Skeletal muscle cell (primary cell): ENCODE measurements at places on chromosomes 2 and 18.
A peak's percentile ranks its signal among the peaks of the same experiment; 100 is the strongest.

GRCh38 chr2:159595410-159596046, 20.8 kb downstream of the BAZ2B start:
- DNase-seq, result no peak

- no peak for DNase-seq
Measured at GRCh38 chr2:74430502-74430901, 9.0 kb downstream of the WDR54 start.

- DNase-seq, result no peak
Measured at GRCh38 chr2:216287251-216287650, 85.0 kb downstream of the MARCHF4 start.

GRCh38 chr2:140882671-140883620, 1247.9 kb downstream of the LRP1B start:
- no peak for DNase-seq

DNA sequence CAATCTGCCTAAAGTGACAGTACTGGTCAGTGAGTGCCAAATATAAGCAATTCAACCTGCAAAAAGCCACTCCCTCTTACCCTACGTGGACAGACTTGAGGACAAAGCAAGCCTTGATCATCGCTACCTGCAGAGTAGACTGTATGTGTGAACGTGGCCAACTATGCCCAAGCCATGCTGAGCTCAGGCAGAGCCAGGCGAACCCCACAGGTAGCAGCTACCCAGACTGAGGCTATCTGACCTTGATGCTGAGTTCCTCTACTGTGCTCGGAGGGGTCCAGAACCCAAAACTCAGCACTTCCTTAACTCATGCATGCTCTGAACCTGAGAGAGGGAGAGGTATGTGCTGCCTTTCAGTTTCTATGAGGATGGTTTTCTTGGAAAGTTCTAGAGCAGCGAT, 63.5 kb upstream of the TMEM200C start:
- no peak for DNase-seq

- DNase-seq, result no peak
Measured at GRCh38 chr2:220478305-220479058, 851.1 kb downstream of the SLC4A3 start.

DNA sequence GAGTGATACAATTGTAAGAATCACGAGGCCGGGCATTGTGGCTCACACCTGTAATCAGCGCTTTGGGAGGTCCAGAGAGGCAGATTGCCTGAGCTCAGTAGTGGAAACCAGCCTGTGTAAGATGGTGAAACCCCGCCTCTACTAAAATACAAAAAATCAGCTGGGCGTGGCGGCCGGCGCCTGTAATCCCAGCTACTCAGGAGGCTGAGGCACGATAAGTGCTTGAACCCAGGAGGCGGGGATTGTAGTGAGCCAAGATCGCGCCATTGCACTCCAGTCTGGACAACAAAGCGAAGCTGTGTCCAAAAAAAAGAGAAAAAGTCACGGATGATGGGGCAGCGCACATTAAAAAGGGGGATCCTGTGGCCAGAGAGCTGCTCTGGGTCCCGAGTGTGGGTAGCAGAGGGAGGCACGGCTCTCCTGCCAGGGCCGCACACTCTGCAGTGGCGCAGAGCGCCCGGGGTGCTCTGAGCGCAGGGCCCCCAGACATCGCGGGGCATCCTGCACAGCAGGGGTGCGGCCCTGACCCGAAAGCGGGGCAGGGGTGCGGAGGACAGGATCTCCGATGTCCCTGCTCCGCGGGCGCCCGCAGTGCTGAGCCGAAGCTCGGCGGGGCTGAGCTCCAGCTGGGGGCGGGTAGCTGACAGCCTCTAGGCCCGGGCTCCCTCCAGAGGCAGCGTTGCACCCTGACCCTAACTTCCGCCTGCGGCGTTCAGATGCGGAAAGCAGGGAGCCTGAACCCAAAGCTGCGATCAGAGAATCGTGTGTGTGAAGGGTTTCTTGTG, 30.4 kb upstream of the RAB6D start:
- no peak for DNase-seq

DNA sequence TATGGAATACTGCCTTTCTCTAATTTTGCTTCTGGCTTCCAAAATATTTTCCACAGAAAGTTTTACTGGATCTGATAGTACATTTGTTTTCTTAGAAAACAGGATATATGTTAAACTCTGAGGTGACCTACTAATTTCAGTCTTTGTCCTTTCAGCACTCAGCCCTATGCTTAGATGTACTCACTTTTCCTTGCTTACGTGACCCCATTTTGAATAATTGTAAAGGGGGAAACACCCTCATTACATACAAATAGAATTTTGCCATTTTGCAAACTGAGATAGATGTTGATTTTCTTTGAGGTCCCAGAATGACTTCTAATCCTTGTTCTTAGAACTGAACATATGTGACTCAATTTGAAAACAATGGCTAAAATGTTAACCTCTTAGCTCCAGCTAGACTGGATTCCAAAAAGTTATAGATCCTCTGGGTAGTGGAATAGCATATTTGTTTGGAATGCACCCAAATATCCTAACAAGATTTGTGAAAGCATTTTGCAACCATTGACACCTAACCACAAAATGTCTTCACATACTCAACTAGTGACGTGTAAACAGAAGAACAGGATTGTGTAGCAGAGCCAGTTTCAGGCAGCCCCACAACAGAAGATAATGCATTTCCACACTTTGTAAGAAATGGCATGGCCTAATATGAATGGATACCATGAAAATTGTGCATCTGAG, 44.8 kb upstream of the EHBP1 start:
- DNase-seq, result peak; percentile 97

DNA sequence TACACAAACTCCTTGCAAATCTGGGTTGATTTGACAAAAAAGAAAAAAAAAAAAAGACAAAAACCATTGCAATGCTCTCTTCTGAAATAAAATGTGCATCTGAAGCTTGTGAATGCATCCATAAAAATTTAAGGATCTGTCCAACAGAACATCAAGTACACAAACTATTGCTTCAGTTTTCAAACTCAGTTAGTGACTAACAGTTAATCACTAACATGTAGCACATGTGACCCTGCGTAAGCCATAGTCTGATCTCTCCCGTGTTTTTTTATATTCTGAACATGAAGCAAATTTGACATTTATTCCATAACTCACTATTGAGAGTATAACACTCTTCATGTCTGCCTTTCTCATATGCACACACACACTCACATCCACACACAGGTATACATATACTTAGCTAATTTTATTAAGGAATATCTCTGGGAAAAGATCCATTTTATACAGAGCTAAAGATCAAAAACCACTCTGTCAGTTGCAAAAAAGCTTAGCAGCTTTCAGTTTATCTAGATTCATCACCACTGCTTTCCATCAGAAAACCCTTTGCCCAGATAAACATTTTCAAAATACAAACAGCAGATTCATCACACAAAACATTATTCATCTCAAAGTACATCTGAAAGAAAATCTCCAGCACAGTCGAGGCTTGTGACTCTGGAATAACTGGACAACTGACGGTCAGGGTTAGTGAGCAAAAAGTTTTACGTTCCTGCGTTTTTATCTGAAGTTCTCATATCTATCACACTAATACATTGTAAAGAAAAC, 1000.4 kb upstream of the ACVR2A start:
- peak; percentile 36 for DNase-seq

DNA sequence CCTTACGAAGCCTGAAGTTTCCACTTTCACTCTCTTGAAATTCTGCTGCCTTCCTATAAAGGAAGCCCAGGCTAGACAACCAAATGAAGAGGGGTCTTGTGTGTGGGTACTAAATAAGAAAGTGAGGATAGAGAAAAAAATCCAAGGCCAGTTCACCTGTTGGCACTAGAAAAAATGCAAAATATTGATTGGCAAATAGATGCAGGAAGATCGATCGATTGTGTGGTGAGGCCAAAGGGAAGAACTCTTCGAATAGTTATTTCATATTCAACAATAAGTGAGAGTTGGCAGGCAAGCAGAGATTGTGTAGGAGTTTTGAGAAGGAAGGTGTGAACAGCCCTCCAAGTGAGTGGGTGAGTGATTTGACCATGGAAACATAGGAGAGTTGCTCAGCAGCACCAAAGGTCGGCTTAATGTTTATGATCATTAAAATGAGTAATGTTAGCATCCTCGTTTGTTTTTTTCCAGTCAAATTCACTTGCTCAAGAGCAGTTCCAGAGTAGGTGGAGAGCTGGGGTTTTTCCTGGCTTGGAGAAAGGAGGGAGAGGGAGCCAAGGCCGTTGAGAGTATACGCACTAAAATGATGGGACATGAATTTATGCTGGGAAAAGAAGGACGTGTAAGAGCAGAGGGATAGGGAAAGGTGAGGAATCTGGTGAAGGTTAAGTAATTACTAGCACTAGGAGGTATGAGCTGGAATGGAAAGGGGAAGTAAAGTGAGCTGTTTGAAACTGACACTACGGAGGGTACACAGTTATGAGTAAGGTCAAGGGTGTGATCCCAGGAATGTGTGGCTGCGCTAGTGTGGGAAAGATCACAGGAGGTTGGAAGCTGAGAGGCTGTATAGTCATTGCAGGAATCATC, 1.1 kb upstream of the NAPG start:
- no peak for DNase-seq

- DNase-seq, result no peak
Measured at GRCh38 chr18:50277942-50278341, 3.4 kb downstream of the MBD1 start.

GRCh38 chr2:207418419-207418818, 111.3 kb upstream of the CREB1 start:
- no peak for DNase-seq

- DNase-seq, result no peak
Measured at GRCh38 chr2:208556983-208557484, 150.4 kb downstream of the PTH2R start.

GRCh38 chr2:75518638-75519465, 41.9 kb downstream of the EVA1A start:
- DNase-seq, result no peak

GRCh38 chr2:20130821-20131645, 79.6 kb upstream of the LAPTM4A start:
- no peak for DNase-seq

DNA sequence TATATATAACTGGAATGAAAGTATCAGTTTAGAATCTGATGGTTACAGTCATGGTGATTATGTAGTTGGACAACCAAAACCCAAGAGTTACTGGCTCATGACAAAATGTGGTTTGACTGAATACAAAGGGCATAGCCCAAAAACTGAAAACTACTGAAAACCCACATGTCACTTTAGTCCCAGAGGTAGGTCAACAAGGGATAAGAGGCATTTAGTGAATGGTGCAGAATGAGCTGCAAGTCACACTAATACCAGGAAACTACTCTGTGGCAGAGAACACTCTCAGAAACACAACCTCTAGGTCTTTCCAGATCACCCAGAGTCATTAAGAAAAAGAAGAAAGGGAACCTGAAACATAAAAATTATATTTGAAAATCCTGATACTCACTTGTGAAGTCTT, 154.5 kb downstream of the AGPS start:
- DNase-seq, result no peak

DNA sequence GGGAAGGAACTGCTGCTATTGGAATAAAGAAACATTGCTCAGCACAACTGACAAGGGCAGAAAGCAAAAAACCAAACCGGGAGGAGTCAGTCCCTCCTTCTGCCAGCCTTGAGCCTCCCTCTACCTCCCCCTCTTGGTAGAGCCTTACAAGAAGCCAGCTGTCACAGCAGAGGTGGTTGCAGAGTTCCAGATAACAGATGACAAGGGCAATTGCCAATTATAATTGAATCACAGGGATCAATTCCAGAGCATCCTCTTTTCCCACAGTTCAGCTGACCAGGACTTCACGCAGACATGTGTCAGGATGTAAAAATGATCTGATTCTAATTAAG, 548.2 kb upstream of the LRRTM1 start:
- DNase-seq, result no peak

DNA sequence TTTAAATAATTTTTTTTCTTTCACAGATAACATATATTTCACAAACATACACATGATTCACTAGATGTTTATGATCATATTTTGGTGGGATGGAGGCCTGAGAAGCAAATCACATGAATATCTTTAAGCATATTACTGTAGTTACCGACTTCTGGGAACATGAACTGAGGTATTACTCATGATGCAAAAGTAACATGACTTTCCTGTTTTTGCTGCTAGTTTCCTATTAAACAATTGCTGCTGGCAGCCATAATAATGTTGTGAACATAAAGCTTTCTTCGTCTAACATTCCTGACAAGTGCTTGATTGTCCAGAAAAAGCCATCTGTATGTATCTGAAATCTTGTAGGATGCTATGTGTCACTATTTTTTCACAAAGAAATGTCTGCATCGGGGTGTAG, 145.4 kb downstream of the MTX2 start:
- no peak for DNase-seq

DNA sequence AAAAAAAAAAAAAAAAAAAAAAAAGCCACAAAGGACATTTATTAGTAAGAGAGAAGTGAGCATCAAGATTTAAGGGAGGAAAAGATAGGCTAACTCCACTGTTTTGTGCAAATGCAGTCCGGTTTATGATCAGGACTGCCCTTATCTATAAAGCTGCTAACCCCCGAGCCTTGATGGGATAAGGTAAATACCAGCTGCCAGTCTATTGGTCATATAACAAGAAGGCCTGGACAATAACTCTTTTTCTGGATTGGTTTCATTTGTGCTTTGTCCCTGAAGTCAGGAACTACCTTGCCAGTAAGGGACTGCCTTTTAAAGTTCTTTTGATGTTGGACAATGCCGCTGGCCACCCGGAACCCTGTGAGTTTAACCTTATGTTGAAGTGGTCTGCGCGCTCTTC, 15.4 kb downstream of the PTPN4 start:
- no peak for DNase-seq

- no peak for DNase-seq
Measured at GRCh38 chr2:54644236-54644635, 79.2 kb upstream of the EML6 start.

- DNase-seq, result peak; percentile 47
Measured at GRCh38 chr2:183614799-183615435, 490.7 kb downstream of the NUP35 start.

GRCh38 chr18:50338122-50338521, 36.7 kb upstream of the SKA1 start:
- no peak for DNase-seq

GRCh38 chr18:944440-944839, 39.8 kb downstream of the ADCYAP1 start:
- peak; percentile 51 for DNase-seq

DNA sequence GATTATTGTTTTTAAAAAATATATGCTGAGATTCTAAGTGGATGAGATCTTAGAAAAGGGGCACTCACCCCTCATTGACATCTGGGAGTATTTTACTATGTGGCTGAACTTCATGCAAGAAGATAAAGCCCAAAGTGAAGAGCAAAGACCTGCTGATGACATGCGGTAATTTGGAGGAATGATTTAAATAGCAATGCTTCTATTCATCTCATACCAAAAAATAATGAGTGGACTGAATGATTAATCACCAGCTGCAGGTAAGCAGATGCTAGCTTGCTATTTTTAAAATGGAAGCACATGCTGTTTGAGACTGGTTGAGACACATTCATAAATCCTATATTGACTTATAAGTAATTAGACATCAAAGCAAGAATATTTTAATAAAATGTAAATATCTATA, 12.7 kb upstream of the CDK15 start:
- DNase-seq, result no peak

DNA sequence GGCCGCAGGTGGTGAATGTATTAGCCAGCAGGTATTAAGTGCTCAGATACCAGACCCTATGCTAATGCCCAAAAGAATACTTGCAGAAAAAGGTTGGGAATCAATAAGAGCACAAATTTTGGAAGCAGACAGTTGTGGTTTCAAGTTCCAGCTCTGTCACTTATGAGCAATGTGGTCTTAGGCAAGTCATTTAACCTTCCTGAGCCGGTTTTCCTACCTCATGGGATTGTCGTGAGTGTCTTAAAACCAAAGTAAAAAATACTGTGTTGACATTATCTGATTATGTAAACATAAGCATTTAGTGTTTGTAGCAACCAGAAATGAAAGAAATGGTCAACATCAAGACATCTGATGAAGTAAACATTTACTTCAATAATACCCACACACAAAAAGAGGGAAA, 93.0 kb upstream of the CHST9 start:
- no peak for DNase-seq
